RPMI7951 (cell line): ENCODE measurements at places on chromosomes 5 and 9. TPM values are rescaled to one million over a fixed set of nuclear protein-coding genes. Genes with fewer than 3 reads are reported as not detected.

- peak; percentile 96 for DNase-seq
These were observed 150.8 kb upstream of the NR3C1 start for GRCh38 chr5:143554187-143554717.

GRCh38 chr5:77770293-77771005 is 5.7 kb downstream of the TBCA start:
- peak; percentile 5 for DNase-seq

DNA sequence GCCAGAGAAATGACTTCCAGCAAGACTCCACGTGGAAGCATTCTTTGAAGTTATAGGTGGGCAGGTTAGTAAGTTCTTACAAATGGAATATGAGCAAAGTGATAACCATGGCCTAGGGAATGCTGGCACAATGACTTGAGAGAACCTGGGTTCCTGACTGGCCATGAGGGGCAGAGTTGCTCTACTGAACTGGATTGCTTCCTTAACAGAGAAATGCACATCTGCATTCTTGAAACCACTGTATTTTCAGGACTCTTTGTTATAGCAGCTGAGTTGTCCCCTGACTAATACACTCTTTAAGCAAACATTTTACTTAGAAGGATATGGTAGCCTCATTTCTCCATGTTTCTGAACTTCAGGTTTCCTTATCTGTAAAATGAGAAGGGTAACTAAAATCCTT is 108.3 kb upstream of the GNA14 start:
- DNase-seq, result no peak

GRCh38 chr9:131734781-131735180 is 5.1 kb downstream of the RAPGEF1 start:
- no peak for DNase-seq

DNA sequence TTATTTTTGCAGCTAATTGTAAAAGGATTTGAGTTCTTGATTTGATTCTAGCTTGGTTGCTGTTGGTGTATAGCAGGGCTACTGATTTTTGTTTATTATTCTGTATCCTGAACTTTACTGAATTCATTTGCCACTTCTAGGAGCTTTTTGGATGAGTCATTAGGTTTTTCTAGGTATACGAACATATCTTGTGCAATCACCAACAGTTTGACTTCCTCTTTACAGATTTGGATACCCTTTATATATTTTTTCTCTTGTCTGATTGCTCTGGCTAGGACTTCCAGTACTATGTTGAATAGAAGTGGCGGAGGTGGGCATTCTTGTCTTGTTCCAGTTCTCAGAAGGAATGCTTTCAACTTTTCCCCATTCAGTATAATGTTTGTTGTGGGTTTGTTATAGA is 210.8 kb downstream of the FGF10 start:
- DNase-seq, result no peak

- DNase-seq, result no peak
These were observed 13.9 kb downstream of the STC2 start for GRCh38 chr5:173314166-173314952.

DNA sequence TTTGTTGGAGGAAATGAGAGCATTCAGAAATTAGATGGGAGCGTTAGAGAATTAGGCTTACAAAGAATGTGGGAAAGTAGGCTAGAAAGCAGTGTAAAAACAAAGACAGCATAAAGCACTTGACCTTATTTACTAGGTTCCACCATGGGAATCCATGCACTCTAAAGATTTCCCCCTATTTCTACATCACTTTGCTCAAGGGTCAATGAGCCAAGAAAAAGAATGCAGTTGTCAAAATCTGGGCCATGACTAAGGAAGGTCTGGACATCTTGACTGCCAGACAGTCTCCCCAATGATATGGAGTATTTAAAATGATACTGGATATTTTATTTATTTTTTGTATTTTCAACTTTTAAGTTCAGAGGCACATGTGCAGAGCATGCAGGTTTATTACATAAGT is 3.4 kb downstream of the TLR4 start:
- DNase-seq, result no peak

- DNase-seq, result no peak
These were observed 7.4 kb downstream of the SLC44A1 start for GRCh38 chr9:105251733-105252404.

- DNase-seq, result no peak
These were observed 3.1 kb upstream of the IFNB1 start for GRCh38 chr9:21080793-21081192.

GRCh38 chr5:91849069-91849468 is 466.0 kb upstream of the ARRDC3 start:
- DNase-seq, result no peak

The CNTNAP3 gene
- 0.12 and 0.39 TPM in 2 replicates for total RNA-seq

The C1QTNF3 gene
- 0.20 and 0.24 TPM in 2 replicates for total RNA-seq

The CCDC183 gene
- not detected in 2 replicates for total RNA-seq

The IFNK gene
- total RNA-seq, result not detected in 2 replicates

The SPACA9 gene
- total RNA-seq, result 3.3 and 5.6 TPM in 2 replicates

The ANKRD18A gene
- total RNA-seq, result not detected in 2 replicates
